Stimulated activated CD4-positive, alpha-beta T cell treated with anti-CD3 and anti-CD28 coated beads, Interleukin-12 subunit alpha, Interleukin-12 subunit beta, amount 100 ng/mL, for 24 hours (primary cell): ENCODE measurements at places on chromosomes 1 and 21.

- DNase-seq: no peak
Observed at GRCh38 chr1:151585622-151586021, 26.2 kb upstream of the SNX27 start.

- DNase-seq: no peak
Observed at GRCh38 chr1:196105901-196106300, 502.3 kb downstream of the KCNT2 start.

- no peak for DNase-seq
Observed at GRCh38 chr1:205777994-205778393, 2.7 kb upstream of the RAB29 start.

DNA sequence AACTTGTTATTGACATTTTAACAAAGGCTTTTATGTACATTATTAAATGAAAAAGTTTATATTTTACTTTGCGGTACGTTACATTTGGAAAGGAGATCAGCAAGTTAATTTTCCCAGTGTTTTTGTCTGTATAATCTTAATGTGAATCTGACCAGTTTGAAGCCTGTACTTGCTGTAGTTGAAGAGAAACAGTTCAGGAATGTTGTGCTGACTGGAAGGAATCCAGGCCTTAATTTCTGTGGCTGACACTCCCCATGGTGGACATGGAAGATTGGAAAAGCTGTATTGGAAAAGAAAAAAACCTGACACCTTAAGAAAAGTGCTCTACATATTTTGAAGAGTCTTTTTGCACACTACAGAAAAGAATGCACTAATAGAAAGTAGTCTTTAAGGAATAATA, 15.5 kb downstream of the LEPR start:
- no peak for DNase-seq

DNA sequence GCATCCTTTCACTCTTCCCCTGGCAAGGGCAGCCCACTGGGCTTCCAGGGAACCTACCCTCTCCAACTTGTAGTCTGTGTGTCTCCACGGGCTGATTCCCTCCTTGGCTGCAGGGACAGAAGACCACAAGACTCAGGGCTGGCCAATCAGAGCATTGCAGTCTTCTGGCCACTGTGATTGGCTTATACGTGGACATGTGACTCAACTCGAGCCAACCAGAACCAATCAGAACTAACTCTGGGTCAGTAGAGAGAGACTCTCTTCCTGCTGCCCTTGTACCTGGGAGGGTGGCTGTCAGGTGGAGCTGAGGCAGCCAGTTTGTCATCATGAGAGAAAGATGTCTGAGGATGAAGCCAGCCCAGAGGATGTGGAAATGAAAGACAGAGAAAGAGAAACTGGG, 64.0 kb downstream of the DHRS3 start:
- no peak for DNase-seq

DNA sequence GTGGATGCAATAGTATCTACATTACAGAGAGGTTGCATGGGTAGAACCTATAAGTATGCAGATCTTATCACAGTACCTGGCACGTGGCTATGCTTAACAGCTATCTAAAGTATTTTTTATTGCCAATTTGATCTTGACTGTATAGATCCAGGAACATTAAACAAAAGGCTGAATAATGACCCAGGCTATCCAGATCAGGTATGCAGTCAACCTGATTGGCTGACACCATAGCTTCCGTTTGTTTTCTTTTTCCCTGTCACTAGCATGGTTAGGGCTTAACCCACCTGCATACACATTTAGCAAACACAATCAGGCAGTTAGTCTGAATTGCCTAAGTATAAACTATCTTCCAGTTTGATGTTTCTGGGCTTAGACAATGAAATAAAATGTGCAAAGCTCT, 264.9 kb upstream of the PLXNA2 start:
- DNase-seq: no peak

- DNase-seq: no peak
Observed at GRCh38 chr1:206939841-206940587, 6.3 kb downstream of the PIGR start.

DNA sequence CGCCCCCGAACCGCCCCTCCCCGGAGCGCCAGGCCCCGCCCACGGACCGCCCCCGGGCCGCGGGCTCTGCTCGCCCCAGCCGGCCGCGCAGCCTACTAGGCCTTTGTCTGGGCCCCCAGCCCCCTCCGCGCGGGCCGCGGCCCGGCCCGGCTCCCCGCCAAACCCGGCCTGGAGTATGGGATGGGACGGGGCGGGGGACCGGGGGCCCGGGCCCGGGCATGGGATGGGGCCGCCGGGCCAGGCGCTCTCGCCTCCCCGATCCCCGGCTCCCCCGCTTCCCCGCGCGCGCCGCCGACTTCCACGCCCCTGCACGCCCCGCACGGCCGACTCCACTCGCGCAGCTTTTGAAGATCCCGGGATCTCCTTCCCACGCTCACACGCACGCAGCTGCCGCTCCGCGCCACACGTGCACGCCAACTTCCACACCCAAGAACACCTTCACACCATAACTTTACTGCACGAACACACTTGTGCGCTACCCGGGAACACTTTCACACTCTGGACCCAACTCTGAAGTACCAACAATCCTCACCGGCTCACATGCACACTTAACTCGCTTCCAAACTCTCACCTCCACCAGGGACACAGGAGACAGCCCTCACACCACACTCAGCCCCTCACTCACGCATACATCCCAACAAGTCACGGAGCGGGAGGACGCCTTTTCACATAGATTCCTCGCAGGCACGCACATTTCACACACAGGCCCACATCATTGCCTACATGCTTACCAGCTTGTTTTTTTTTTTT, 437 bp upstream of the HSPG2 start:
- DNase-seq: peak; percentile 25
